ENCODE measurements at places on chromosomes 6 and 20.

GRCh38 chr6:161870236-161870901 is 596.5 kb upstream of the AGPAT4 start:
- no peak for DNase-seq

- no peak for DNase-seq
Measured at GRCh38 chr6:33156561-33156960, 35.7 kb downstream of the COL11A2 start.

GRCh38 chr6:38375341-38375740 is 264.4 kb downstream of the BTBD9 start:
- peak; percentile 20 for DNase-seq

- DNase-seq = no peak
Measured at GRCh38 chr6:155398701-155399061, 57.0 kb downstream of the NOX3 start.

DNA sequence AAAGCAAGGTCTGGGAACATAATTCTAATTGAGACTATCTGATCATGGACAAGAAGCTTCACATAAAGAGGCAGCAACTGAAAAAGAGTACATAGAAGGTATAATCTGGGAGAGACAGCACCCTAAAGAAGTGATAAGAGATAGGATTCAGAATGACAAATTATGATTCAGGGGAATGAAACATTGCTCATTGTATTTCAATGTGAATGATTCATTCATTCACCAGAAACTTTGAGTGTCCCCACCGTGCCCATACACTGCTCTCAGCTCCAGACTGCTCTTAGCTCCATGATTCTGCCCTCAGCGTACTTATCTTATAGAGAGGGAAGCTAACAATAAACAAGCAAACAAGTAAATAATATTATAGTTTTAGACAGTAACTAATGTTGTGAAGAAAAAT is 329.3 kb upstream of the IRAK1BP1 start:
- DNase-seq = peak; percentile 52

- DNase-seq = peak; percentile 71
Measured at GRCh38 chr6:134740473-134741199, 209.3 kb downstream of the ALDH8A1 start.

DNA sequence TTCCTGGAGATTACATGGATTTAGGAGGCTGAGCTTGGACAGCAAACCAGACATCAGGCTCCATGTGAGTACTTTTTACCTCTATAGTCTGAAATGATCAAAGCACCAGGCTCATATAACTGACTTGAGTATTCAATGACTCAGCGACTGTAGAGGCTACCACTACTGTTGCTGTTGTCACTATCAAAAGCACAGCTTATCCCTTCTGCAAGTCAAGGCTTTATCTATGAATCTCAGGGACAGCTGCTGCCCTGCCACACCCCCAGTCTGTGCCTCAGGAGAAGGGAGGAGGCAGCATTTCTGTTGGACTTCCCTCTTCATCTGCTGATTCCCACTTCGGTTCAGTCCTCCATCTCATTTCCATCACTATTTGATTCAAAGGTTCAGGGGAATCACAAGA is 80.5 kb upstream of the CNR1 start:
- DNase-seq = no peak

GRCh38 chr6:15106958-15107643 is 138.8 kb upstream of the JARID2 start:
- DNase-seq = no peak

DNA sequence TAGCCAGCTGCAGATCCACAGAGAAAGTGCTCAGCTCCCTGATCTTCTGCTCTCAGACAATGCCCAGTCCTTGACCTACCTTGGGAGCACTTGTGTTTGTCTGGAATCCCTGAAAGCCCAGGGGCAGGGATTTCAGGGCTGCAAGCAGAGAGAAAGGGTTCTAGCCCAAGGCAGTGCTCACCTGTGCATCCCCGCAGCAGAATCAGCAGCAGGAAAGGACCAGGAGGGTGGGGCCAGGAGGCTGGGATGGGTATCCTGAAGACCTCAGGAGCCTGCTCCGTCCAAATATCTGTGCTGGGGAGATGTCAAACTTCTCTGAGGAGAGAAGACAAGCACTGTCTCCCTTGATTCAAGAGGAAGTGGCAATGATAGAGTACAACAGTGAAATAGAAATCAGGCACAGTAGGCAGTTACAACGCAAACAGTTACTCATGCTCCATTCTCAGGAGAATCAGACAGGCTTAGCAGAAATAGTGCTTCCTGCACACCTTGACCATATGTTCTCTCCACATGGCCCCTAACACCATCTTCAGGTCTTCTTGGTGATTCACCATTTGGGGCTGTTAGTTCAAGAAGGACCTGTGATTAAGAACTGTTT is 28.7 kb upstream of the SIRPG start:
- no peak for DNase-seq

- no peak for DNase-seq
Measured at GRCh38 chr6:6825193-6825784, 236.8 kb downstream of the LY86 start.

- DNase-seq = no peak
Measured at GRCh38 chr20:16947479-16947878, 199.3 kb downstream of the OTOR start.

GRCh38 chr6:139549561-139550070 is 175.2 kb upstream of the CITED2 start:
- DNase-seq = peak; percentile 58

- peak; percentile 80 for DNase-seq
Measured at GRCh38 chr20:43751167-43752050, 24.6 kb upstream of the GTSF1L start.

DNA sequence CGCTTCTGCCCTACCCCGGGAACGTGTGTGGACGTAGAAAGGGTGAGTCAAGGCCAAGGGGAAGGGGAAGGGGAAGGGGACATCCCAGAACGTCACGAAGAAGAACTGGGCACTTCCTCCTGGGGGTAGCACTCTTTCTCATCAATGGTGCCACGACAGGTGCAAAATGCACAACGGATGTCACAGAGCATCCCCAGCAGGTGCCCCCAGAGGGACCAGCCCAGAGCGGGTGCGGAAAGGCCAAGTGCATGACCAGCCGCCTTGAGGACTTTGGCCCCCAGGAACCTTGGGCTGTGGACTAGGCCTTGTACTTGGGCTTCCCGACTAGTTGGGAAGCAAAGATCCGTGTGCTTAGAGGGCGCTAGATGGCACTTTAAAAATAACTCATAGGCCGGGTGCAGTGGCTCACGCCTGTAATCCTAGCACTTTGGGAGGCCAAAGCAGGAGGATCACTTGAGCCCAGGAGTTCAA is 12.1 kb upstream of the SRC start:
- DNase-seq = no peak

DNA sequence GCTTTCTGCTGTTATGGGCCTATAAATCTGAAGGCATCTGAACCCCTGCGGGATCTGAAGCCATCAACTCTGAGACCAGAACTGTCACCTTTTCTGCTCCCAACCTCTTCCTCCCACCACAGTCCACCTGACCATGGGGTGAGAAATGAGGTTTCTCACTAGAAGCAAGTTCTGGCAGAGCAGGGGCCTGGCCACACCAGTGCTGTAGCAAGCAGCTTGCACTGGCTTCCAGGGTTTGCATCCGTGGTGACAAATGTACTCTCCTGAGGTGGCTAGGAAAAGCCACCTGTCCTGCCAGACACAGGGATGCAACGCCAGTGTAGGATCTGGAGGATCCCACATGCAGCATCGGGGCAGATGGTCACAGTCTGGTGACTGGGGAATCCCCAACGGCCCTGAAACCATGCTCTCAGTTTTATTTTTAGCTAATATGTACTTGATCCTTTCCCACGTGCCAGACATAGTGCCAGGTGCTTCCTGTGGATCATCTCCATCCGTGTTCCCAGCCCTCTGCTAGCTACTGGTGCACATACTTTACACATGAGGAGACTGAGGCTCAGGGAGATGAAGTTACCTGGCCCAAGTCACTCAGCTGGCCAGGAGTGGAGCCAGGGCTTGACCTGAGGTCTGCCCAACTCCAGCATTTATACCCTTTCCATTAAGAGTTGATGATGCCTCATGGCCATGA is 122.1 kb upstream of the SPACA1 start:
- DNase-seq = no peak

GRCh38 chr20:15700147-15700765 is 873.0 kb downstream of the KIF16B start:
- DNase-seq = peak; percentile 14
